ENCODE measurements at places on chromosomes 5 and 9. TPM values are rescaled to one million over a fixed set of nuclear protein-coding genes. Genes with fewer than 3 reads are reported as not detected.

- H3K27ac ChIP-seq: no peak overlapping the region
- no peak for DNase-seq
- no peak overlapping the region for H3K4me3 ChIP-seq
These were observed 31.7 kb downstream of the FUBP3 start for GRCh38 chr9:130610862-130611707.

- DNase-seq: no peak
- peaks cover 4% of the 10 kb centered on the region for H3K4me1 ChIP-seq
- peaks cover 4% of the 10 kb centered on the region for H3K36me3 ChIP-seq
- no peaks in the 10 kb centered on the region for H3K27me3 ChIP-seq
- H3K4me3 ChIP-seq: no peak overlapping the region
These were observed 32.4 kb downstream of the OSTF1 start for GRCh38 chr9:75120686-75121085.

GRCh38 chr5:139915834-139916233 lies 120.2 kb downstream of the PSD2 start:
- H3K4me3 ChIP-seq: no peak overlapping the region
- no peaks in the 10 kb centered on the region for H3K4me1 ChIP-seq
- no peaks in the 10 kb centered on the region for H3K36me3 ChIP-seq
- DNase-seq: no peak
- peaks cover 32% of the 10 kb centered on the region for H3K27me3 ChIP-seq

DNA sequence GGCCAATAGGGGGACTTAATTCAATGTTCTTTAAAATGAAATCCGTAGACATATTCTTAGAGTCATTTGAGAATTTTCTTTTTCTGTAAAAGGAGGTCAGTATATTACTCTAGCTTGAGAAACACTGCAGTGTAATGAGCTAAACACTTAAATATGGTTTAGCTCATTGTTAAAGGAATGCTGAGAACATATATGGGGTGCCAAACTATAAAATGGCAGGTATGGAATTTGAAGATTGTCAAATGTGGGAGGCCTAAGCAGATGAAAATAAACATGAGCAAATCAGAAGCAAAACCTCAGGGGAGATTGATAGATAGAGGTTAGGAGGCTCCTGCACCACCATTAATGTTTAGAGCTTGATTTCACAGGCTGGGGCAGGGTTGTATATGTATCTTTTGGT lies 57.9 kb downstream of the STX17 start:
- no peaks in the 10 kb centered on the region for H3K27me3 ChIP-seq
- DNase-seq: no peak
- H3K4me3 ChIP-seq: no peak overlapping the region
- H3K36me3 ChIP-seq: peaks cover 3% of the 10 kb centered on the region
- H3K27ac ChIP-seq: no peak overlapping the region

- H3K27ac ChIP-seq: peak overlapping the region; percentile 50
- no peak overlapping the region for H3K4me3 ChIP-seq
- no peaks in the 10 kb centered on the region for H3K36me3 ChIP-seq
- no peak for DNase-seq
- no peaks in the 10 kb centered on the region for H3K27me3 ChIP-seq
These were observed 22.9 kb upstream of the ABCA1 start for GRCh38 chr9:104950838-104951237.

GRCh38 chr5:160674901-160675300 lies 177.1 kb downstream of the ATP10B start:
- H3K27ac ChIP-seq: no peak overlapping the region
- no peaks in the 10 kb centered on the region for H3K27me3 ChIP-seq
- H3K36me3 ChIP-seq: no peaks in the 10 kb centered on the region

GRCh38 chr5:118220556-118221195 lies 767.7 kb downstream of the DTWD2 start:
- no peak for DNase-seq
- no peaks in the 10 kb centered on the region for H3K4me1 ChIP-seq
- H3K36me3 ChIP-seq: peaks cover 3% of the 10 kb centered on the region

DNA sequence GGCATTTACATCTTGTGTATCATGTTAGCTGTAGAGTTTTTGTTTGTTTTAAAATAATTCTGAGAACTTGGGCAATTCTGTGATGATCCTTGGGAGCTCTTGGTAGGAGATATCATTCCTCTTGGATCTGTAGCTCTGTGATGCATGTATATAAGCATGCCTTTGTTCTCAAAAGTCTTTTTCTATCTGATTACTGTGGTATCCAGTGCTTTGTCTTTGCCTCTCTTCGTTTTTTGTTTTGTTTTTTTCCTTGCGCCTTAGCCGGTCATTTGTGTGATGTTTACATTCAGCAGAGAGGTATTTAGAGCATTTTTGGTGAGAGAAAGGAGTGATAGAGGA lies 110.0 kb downstream of the PAM start:
- H3K4me1 ChIP-seq: peaks cover 22% of the 10 kb centered on the region
- no peak for DNase-seq
- H3K4me3 ChIP-seq: peak overlapping the region; percentile 89
- peak overlapping the region; percentile 92 for H3K27ac ChIP-seq

GRCh38 chr5:81786496-81786895 lies 35.6 kb upstream of the SSBP2 start:
- H3K4me3 ChIP-seq: no peak overlapping the region
- DNase-seq: no peak
- H3K36me3 ChIP-seq: no peaks in the 10 kb centered on the region
- H3K4me1 ChIP-seq: peaks cover 37% of the 10 kb centered on the region

DNA sequence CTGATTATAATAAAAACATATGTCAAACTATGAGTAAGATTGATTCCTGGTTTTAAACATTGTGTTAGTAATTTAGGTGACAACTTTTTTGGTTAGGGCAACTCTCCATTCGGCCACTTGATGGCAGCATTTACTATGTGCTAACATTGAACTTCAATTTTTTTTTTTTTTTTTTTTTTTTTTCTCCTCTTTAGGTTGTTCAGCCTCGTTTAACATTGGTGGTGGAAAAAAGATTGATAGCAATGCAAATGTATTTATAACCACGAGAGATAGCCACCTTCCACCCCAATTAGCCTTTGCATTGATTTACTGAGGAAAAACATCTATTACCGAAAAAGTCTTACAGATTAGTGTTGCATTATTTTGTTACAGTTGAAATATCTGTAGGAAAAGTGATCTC lies 159.1 kb downstream of the CSNK1G3 start:
- H3K27ac ChIP-seq: no peak overlapping the region
- peak overlapping the region; percentile 3 for H3K4me3 ChIP-seq
- H3K4me1 ChIP-seq: peaks cover 40% of the 10 kb centered on the region
- no peaks in the 10 kb centered on the region for H3K27me3 ChIP-seq
- DNase-seq: peak; percentile 72

- DNase-seq: no peak
- H3K36me3 ChIP-seq: peaks cover 24% of the 10 kb centered on the region
- H3K4me3 ChIP-seq: no peak overlapping the region
These were observed 26.0 kb downstream of the SKP2 start for GRCh38 chr5:36177715-36178523.

GRCh38 chr9:99040251-99040900 lies 64.5 kb upstream of the TGFBR1 start:
- peaks cover 5% of the 10 kb centered on the region for H3K36me3 ChIP-seq
- H3K27ac ChIP-seq: no peak overlapping the region
- H3K4me1 ChIP-seq: peaks cover 38% of the 10 kb centered on the region
- H3K4me3 ChIP-seq: no peak overlapping the region
- no peak for DNase-seq

- peaks cover 2% of the 10 kb centered on the region for H3K27me3 ChIP-seq
- no peak overlapping the region for H3K4me3 ChIP-seq
- H3K27ac ChIP-seq: no peak overlapping the region
- H3K36me3 ChIP-seq: no peaks in the 10 kb centered on the region
These were observed 51.2 kb upstream of the PALM2AKAP2 start for GRCh38 chr9:109728686-109729300.

DNA sequence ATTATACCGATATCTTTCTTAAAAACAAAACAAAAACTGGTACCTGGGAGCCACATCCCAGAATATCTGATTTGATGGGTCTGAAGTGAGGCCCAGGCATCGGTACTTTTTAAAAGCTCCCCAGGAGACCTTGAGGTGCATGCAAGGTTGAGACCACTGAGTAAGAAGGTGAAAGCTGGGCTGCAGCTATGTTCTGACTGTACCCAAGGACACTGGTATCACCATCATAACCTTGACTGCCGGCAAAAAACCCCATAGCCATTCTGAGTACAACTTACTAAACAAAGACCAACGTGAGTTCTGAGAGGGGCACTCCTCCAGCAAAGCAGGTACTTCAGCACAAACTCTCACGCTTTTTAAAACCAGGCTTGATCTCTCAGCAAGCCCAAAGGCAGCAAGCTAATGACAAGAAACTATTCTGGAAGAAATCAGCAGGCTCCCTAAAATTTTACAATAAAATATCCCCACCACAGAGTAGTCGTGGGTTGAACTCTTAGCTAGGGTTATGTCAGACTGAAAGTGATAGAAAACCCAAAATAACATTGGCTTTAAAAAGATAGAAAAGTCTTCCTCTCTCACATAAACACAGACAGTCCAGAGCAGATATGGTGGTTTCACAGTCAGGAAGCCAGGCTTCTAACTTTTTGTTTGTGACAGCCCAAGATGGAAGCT lies 263.9 kb downstream of the SAXO1 start:
- no peak overlapping the region for H3K4me3 ChIP-seq
- H3K27ac ChIP-seq: no peak overlapping the region
- peaks cover 6% of the 10 kb centered on the region for H3K4me1 ChIP-seq
- H3K27me3 ChIP-seq: no peaks in the 10 kb centered on the region
- H3K36me3 ChIP-seq: no peaks in the 10 kb centered on the region

GRCh38 chr9:69949396-69949795 lies 94.3 kb upstream of the MAMDC2 start:
- H3K4me3 ChIP-seq: no peak overlapping the region
- H3K36me3 ChIP-seq: no peaks in the 10 kb centered on the region
- no peaks in the 10 kb centered on the region for H3K27me3 ChIP-seq
- peaks cover 30% of the 10 kb centered on the region for H3K4me1 ChIP-seq

GRCh38 chr5:42636946-42637345 lies 119.7 kb upstream of the CCDC152 start:
- no peaks in the 10 kb centered on the region for H3K36me3 ChIP-seq
- H3K4me1 ChIP-seq: no peaks in the 10 kb centered on the region

- DNase-seq: no peak
- H3K36me3 ChIP-seq: peaks cover 3% of the 10 kb centered on the region
- peaks cover 3% of the 10 kb centered on the region for H3K4me1 ChIP-seq
These were observed 298.5 kb upstream of the CD180 start for GRCh38 chr5:67495072-67495471.

DNA sequence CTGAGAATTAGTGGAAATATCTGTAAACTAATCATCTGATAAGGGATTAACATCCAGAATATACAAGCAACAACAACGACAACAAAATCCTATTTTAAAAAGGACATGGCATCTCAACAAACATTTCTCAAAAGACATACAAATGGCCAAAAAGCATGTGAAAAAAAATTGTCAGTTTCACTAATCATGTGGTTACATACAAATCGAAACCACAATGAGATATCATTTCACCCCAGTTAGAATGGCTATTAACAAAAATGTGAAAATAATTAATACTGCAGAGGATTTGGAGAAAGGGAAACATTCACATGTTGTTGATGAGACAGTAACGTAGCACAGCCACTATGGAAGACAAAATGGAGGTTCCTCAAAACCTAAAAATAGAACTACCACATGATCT lies 69.5 kb downstream of the ERP44 start:
- no peak for DNase-seq
- H3K27me3 ChIP-seq: no peaks in the 10 kb centered on the region

- DNase-seq: no peak
- no peaks in the 10 kb centered on the region for H3K27me3 ChIP-seq
- no peak overlapping the region for H3K4me3 ChIP-seq
- H3K27ac ChIP-seq: no peak overlapping the region
- H3K36me3 ChIP-seq: peaks cover 11% of the 10 kb centered on the region
These were observed 75.2 kb downstream of the CDH6 start for GRCh38 chr5:31268686-31269085.

DNA sequence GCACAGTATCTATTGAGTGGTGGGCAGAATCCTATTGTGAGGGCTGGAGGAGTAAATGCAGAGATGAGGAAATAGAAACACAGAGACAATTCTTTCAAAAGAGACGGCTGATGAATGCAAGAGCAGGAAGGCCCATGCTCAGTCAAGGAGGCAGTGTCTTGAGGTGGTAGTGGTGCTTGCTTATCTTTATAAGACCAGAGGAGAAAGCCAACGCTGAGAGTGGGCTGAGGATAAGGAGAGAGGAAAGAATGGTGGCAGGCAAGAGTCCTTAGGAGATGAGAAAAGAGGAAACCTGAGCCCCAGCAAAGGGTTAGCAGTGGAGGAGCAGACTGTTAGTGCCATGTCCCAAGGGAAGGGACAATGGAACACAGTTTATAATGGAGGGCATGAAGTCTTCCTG lies 86.0 kb downstream of the SNCAIP start:
- H3K27me3 ChIP-seq: no peaks in the 10 kb centered on the region
- H3K4me3 ChIP-seq: no peak overlapping the region
- no peak overlapping the region for H3K27ac ChIP-seq
- H3K36me3 ChIP-seq: no peaks in the 10 kb centered on the region
- peaks cover 11% of the 10 kb centered on the region for H3K4me1 ChIP-seq
- DNase-seq: no peak

- no peak overlapping the region for H3K27ac ChIP-seq
- no peaks in the 10 kb centered on the region for H3K27me3 ChIP-seq
- H3K4me3 ChIP-seq: peak overlapping the region; percentile 19
- DNase-seq: no peak
- peaks cover 5% of the 10 kb centered on the region for H3K4me1 ChIP-seq
- peaks cover 6% of the 10 kb centered on the region for H3K36me3 ChIP-seq
These were observed 6.7 kb upstream of the ANKRD18B start for GRCh38 chr9:33517373-33517772.

Gene CRB2
- 80.5 TPM for total RNA-seq

Gene PCDHB9
- 5.5 TPM for total RNA-seq

Gene CBY3
- not detected for total RNA-seq

Gene LHX3
- not detected for total RNA-seq

Gene FCHO2
- 14.6 TPM for total RNA-seq

Gene TRPM6
- total RNA-seq: not detected

Gene GRIN3A
- total RNA-seq: 0.35 TPM

Gene SOX30
- not detected for total RNA-seq

Gene MEIKIN
- not detected for total RNA-seq

Gene IRX4
- total RNA-seq: 0.77 TPM

Gene STK32A
- 0.61 TPM for total RNA-seq

Gene INSL4
- not detected for total RNA-seq

All from neural crest cell (in vitro differentiated cells).